ENCODE measurements at places on chromosomes 12 and 14. TPM values are rescaled to one million over a fixed set of nuclear protein-coding genes. Genes with fewer than 3 reads are reported as not detected.

PPM1H gene
- total RNA-seq: 6.0 TPM

HNF1A gene
- total RNA-seq: 2.8 TPM

HOXC10 gene
- total RNA-seq: 2.5 TPM

HOXC5 gene
- 0.53 TPM for total RNA-seq

SYT10 gene
- not detected for total RNA-seq

HOXC4 gene
- 3.5 TPM for total RNA-seq

CPNE6 gene
- not detected for total RNA-seq

LRP1-AS gene
- total RNA-seq: not detected

ZFHX2 gene
- 1.5 TPM for total RNA-seq
